Gastroesophageal sphincter (tissue), 4 donors: ENCODE measurements at places on chromosomes 1 and 21.

- no peak for ATAC-seq
These were observed 28.6 kb upstream of the ZFP69B start for GRCh38 chr1:40421431-40422384.

GRCh38 chr1:40981691-40982448, 2.4 kb downstream of the CTPS1 start:
- no peak for ATAC-seq

- ATAC-seq: no peak
These were observed 13.6 kb upstream of the ENAH start for GRCh38 chr1:225666495-225666894.

GRCh38 chr1:234270093-234270492, 103.2 kb upstream of the COA6 start:
- no peak for ATAC-seq

DNA sequence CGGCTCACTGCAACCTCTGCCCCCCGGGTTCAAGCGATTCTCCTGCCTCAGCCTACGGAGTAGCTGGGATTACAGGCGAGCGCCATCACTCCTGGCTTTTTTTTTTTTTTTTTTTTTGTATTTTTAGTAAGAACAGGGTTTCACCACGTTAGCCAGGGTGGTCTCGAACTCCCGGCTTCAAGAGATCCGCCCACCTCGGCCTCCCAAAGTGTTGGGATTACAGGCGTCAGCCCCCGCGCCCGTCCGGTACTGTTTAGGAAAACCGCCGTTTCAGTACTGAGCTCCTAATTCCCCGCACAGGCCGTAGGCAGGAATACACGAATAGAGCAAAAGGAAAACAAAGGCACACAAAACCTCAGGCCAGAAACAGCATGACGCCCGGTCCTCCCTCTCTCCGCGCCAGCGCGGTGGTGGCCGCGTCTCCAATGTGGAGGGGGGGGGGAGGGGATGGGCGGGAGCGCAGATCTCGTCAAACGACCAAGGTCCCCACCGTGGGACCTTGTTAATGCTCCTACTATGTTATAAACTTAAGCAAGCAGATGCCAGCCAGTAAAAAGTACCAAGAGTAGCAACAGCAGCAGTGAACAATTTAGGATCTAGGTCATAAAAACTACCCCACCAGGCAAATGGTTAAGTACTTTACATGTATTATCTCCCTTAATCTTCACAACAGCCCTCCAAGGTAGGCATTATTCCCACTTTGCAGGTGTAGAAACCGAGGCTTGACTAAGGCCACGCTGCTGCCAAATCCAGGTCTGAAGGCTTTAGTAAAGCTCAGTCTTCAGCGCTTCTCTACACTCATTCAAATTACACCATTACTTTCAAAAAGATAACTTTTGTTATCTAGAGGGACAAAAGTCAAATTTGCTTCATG, 648 bp upstream of the ADAR start:
- peak; percentile 57 for ATAC-seq

DNA sequence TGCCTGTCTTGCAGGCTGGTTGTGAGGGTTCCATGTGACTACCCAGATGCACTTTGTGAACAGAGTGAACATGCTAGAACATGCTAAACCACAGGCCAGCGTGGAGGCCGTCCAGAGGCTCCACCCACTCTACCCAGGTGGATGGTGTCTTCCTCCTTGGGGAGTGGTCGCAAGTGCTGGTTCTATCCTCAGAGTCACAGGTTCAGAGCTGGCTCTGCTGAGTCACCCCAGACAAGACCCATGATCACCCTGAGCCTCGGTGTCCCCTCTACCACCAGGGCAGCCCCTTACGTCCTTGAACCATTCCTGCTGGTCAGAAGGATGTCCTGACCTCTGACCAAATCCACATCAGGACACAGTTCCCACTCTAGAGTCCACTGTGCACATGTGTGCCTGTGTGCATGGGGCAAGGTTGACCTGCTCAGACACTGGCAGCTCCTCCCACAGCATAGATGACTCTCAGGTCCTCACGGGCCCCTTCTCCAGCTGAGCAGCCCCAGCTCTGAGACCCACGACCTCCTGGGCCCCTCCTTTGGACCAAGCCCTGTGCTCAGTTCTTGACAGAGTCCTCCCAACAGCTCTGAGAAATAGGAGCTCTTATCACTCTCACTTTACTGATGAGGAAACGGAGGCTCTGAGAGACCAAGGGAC, 391.8 kb downstream of the MATN1 start:
- ATAC-seq: no peak

DNA sequence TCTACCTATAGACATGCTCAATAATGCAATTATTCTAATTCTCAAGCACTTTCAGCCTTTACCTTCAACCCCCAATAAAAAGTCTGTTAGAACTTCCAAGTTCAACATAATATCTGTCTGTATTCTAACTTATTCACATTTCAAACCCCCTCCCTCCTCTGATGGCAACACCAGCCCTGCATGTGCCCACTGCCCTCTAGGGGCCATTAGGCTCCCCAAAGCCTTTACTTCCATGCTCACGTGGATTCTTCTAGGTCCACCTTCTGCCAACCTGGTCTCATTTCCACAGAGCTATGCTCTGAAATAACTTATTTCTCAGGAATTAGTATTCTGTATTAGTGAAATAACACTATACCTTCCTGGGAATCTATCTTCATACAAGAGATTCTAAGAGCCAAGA, 22.2 kb upstream of the KPRP start:
- ATAC-seq: no peak

GRCh38 chr1:166889776-166890175, 13.7 kb upstream of the TADA1 start:
- no peak for ATAC-seq

DNA sequence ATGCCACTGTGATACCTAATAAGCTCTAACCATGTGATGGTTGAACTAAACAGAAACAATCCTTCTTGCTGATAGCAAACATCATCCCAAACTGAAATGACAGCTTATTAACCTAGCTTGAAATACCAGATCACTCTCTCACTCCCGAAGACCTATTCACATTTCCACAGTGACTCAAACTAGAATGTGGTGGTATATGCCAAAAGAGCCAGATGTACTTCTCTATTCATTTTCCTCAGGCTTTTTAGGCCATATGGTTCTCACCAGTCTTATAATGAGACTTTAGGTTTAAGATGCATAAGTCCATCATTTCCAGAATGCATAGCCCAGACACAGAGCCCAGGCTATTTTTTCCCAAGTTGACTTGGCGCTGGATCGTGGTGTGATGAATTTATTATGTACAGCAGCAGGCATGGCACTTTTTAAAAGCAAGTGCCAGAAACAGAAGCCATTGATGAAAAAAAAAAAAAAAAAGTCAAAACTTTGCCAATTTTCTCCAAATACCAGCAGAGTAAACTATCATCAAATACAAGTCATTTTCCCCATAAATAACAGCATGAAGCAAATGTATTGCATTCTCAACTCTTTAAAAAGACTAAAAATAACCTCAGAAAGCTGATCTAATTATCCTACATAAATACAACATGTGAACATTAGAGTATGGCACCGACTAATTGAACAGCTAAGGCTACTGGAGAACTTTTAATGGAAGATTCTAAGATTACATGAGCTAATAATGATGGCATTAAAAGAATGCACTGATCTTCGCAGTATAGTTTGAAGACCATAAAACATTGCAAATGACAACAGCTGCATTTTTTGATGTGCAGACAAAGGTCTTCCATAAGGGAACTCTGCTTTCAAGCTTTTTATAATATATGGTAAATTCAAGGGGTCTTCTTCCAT, 365.4 kb downstream of the LRRIQ3 start:
- no peak for ATAC-seq

DNA sequence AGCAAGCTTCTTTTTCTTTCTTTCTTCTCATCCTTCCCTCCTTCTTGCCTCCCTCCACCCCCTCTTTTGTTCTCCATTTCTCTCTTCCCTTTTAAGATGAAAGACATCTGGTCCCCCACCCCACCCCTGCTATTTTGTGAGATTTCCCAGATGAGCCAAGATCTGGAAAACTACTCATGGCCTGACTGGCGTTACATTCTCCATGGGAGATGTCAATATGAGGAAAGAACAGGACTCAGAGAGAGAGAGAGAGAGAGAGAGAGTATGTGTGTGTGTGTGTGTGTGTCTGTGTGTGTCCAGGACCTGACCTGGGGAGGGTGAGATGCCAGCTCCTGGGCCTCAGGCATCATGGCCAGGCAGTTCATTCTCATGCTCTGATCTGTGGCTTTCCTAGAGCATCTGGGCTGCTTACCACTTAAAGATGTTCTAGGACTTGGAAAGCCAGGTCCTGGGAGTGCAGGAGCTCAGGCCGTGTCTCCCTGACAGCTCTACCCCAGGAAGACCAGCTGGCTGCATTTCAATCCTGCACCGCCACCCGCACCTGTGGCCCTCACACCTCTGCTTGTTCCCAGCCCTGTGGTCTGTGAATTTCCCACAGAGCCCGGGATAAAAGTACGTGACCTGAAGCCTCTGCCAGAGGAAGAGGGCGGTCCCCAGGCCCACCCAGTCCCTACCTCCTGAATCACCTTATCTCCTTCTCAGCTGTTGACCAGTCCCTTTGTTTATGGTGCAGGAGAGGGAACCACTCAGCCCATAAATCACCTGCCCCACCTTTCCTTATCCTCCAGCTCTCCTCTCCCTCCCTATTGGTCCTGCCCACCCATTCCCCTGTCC, 3.2 kb upstream of the BEST4 start:
- ATAC-seq: no peak

DNA sequence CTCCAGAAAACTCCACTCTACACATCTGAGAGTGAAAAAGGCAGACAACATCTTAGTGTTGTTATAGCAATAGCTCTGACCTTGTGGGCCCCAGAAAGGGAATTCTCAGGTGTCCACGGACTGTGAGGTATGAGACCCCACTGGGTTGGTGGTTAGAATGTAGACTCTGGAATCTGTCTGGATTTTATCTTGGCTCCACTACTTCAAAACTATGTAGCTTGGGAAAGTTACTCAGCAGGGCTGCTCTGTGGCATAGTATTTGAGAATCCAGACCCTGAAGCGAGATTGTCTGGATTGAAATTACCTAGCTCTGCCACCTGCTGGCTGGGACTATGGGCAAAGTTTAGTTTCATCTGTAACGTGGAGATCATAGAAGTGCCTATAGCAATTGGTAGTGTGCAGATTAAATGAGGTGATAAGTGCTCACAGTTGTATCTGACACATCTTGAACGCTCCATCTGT, 25.8 kb downstream of the PRDM2 start:
- ATAC-seq: no peak

GRCh38 chr1:247111259-247111699, 7.1 kb upstream of the ZNF669 start:
- peak; percentile 39 for ATAC-seq

DNA sequence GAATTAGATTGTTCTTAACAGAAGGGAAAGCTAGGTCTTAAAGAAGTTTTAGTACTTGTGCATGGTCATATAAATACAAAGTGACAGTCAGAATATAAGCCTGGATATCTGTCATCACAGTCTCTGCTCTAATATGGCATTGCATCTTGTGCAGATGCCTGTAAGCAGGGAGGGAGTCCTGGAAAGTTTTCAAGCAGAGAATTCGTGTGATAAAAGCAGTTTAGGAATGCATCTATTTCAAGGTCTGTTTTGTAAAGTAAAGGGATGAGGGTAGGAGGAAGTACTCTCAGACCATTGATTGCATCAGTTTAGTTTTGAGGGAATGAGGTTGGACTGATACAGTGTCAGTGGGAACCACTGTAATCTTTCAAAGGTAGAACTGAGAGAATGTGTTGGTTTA, 30.6 kb downstream of the IARS2 start:
- ATAC-seq: no peak

GRCh38 chr1:62941780-62942179, 157.8 kb downstream of the ATG4C start:
- ATAC-seq: no peak

DNA sequence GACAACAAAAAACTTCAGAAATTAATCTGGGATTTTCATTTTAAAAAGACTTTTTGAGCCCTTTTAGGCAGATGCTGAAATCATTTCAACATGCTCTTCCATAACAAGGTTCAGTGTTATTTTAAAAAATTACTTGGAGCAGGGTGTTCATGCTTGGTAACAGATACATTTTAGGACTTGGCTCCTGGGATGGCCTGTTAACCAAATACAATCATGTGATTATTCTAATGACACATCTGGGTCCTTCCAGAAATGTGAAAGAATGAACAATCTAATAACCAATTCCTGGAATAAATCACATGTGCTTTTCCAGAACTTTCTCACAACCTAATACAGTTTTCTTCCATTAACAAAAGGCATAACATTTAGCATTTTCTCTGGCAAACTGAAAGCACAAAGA, 379.8 kb upstream of the RUNX1 start:
- peak; percentile 47 for ATAC-seq

GRCh38 chr1:198977909-198978308, 339.1 kb downstream of the PTPRC start:
- no peak for ATAC-seq

GRCh38 chr1:182428043-182428442, 21.9 kb upstream of the RGSL1 start:
- no peak for ATAC-seq

DNA sequence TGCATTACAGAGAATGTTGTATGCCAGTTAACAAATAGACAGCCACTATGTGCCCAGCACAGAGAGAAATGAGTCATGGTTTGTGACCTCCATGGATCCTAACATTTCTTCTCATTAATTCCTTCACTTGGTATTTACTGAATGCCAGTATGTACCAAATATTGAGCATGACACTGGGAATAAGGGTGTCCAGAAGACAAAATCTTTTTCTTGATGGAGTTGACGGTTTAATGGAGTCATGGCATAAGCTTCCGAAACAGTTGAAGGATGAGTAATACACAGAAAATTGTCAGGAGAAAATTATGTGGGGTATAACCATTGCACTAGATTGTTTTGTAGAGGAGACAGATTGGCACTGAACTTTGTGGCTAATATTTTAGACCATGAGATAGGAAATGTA, 36.9 kb downstream of the PTGFR start:
- no peak for ATAC-seq
